ENCODE measurements at places on chromosomes 1 and 21. TPM values are rescaled to one million over a fixed set of nuclear protein-coding genes. Genes with fewer than 3 reads are reported as not detected.

KRTAP19-3 gene
- not detected for total RNA-seq

FCGR3A gene
- not detected for total RNA-seq

CDC42BPA gene
- 34.4 TPM for total RNA-seq

LCE6A gene
- not detected for total RNA-seq

FMO1 gene
- not detected for total RNA-seq

- DNase-seq, result no peak
These were observed 2.0 kb downstream of the QSOX1 start for GRCh38 chr1:180156631-180157091.

- DNase-seq, result no peak
These were observed 50.1 kb upstream of the PCBP3 start for GRCh38 chr21:45593162-45594022.

DNA sequence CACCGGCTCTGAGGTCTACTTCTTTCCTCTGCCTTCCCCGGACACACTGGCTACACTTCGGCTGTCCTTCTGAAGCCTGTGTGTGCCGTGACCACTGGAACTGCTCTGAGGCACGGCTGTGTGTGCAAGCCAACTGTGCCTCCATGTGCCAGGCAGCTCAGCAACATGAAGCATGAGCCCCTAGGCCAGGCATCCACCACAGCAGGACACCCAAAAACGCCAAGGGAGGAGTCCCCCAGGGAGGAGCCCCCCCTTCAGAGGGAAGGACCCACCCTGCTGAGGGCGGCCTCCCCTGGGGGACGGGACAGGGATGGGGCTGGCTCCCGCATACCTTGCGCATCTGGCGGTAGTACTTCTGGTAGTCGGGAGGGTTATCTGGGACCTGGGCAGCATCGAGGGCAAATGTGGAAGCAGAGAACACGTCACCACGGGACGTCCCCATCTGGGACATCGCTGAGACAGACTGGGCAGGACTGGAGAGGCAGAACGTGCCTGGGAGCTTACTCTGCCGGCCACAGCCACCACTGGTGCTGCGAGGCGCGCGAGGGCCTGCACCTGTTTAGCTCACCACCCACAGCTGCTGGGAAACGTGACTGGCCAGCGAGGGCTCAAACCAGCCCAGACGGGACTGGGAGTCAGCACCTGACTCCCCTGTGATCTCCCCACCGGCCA is 20.5 kb downstream of the LSS start:
- DNase-seq, result no peak

DNA sequence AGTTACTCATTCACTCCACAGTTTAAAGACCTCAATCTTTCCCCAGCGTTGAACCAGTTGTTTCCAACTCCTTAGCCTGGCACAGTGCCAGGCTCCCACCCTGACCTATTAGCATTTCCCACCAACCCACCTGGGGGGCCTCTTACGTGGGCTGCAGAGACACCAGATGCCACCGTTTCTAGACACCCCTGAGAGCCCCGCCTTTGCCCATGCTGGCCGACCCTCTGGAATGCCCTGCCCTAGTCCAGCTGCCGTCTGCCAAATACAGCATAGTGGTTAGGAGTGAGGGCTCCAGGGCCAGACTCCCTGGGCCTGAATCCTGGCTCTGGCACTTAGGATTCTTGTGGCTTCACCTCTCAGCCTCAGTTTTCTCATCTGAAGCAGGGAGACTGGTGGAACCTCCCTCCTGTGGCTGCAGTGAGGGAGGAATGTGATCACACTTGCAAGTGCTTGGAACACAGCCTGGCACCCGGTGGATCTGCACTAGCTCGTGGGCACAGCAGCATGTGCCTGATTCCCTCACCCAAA is 65.2 kb downstream of the TMCO4 start:
- DNase-seq, result no peak

DNA sequence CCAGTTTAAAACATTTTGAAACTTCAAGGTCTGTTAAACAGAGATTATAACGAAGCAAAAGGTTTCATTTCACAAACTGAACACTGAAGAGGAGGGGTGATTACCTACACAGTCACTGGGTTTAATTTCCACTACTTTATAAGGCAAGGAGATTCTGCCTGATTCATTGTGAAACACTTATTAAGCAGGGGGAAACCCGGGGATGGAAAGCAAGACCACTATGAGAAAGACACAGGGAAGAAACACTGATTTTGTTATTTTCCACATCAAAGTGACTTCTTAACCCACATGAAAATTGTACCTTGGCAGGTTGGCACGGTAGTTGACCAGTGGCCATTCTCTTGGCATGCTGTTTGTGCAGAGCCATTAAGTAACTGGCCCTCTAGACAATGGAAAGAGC is 8.1 kb upstream of the F5 start:
- DNase-seq, result no peak

- DNase-seq, result no peak
These were observed 49.1 kb upstream of the SERBP1 start for GRCh38 chr1:67479146-67479891.

DNA sequence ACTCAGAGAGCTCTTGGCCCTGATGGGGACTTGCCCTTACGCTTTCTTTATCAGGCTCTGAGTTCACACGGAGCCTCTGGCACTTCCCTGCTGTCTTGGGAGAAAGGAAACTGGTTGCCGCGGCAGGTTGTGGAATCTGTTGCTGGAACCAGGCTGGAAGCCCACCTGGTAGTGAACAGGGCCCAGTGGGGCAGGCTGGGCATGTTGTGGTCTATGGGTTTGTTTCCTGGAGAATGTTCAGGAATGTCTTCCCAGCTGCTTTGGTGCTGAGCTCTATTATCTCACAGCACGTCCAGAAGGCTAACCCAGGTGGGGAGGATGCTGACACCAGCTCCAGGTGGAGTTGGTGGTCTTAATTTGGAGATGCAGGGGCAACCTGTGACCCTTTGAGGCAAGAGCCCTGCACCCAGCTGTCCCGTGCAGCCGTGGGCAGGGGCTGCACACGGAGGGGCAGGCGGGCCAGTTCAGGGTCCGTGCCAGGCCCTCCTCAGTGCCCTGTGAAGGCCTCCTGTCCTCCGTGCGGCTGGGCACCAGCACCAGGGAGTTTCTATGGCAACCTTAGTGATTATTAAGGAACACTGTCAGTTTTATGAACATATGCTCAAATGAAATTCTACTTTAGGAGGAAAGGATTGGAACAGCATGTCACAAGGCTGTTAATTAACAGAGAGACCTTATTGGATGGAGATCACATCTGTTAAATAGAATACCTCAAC is 33.3 kb upstream of the TDRD10 start:
- no peak for DNase-seq

GRCh38 chr1:41726899-41727748 is 191.6 kb downstream of the HIVEP3 start:
- no peak for DNase-seq

DNA sequence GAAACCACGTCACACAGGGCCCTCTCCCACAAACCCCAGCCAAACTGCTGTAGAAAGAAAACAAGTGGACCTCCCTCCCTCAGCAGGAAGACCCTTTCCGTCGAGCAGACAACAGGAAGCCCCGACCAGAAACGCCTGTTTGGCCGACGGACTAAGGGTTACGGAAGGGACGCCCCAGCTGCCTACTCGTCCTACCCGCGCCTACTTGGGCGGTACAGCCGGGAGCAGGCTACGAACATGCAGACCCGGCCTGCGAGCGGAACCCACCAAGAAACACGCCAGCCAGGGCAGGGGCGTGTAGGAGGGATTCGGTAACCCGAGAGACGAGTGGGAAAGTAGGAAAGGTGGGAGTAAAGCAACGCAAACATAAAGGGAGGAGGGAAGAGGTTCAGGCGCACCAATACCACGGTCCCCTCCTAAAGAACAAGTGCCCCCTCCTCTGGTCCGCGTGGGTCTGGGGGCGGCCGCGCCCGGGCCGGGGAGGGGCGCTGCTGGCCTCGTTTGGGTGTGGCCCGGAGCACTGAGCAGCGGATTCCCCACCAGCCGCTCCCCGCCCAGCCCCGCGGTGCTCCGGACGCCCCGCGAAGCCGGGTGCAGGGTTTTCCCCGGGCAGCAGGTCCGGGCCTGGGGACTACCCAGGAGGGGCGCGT is 450 bp downstream of the S100A10 start:
- DNase-seq, result peak; percentile 38

- no peak for DNase-seq
These were observed 9.0 kb upstream of the MEF2D start for GRCh38 chr1:156509424-156510034.

All from neural progenitor cell (in vitro differentiated cells).